Stimulated activated CD4-positive, alpha-beta T cell treated with anti-CD3 and anti-CD28 coated beads, TNF-alpha, amount 100 ng/mL, for 24 hours (primary cell): ENCODE measurements at places on chromosomes 1 and 21.

GRCh38 chr1:227033880-227034279, 93.8 kb downstream of the COQ8A start:
- DNase-seq = no peak

GRCh38 chr1:204079608-204079999, 6.7 kb downstream of the SOX13 start:
- no peak for DNase-seq

GRCh38 chr1:14923727-14924452, 229.7 kb upstream of the TMEM51 start:
- DNase-seq = no peak

DNA sequence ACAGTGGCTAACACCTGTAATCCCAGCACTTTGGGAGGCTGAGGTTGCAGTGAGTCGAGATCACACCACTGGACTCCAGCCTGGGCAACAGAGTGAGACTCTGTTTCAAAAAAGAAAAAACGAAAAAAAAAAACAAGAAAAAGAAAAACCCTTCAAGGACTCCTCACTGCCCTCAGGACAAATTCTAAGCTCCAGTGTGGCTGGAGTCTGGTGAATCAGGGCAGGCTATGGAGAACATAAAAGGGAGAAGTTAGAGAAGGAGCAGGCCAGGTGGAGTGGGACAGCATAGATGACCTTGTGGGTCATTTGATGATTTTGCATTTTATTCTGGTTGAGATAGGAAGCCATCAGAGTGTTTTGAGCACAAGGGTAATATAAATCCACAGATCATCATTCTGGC, 12.5 kb upstream of the UAP1 start:
- DNase-seq = no peak

GRCh38 chr1:5939271-5940170, 52.7 kb downstream of the NPHP4 start:
- DNase-seq = no peak
